ENCODE measurements at places on chromosomes 5 and 9.

GRCh38 chr5:103391659-103392058, 133.1 kb downstream of the MACIR start:
- no peak for DNase-seq

DNA sequence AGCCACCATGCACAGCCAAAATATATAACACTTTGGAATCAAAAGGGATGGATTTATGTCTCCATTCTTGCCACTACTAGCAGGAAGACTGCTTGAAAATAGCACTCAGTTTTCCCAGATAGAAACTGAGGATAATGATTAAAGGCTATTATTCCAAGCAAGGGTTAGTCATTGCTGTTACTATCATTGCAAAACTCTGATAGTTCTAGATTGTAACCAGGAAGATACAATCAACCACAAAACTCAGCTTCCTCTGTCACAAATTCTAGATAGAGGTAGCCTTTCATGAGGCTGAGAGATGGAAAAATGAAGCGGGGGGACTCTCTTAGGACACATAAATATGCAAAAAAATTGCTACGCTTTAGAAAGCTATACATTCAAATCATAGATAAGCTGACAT, 3.1 kb downstream of the ANXA1 start:
- no peak for DNase-seq

DNA sequence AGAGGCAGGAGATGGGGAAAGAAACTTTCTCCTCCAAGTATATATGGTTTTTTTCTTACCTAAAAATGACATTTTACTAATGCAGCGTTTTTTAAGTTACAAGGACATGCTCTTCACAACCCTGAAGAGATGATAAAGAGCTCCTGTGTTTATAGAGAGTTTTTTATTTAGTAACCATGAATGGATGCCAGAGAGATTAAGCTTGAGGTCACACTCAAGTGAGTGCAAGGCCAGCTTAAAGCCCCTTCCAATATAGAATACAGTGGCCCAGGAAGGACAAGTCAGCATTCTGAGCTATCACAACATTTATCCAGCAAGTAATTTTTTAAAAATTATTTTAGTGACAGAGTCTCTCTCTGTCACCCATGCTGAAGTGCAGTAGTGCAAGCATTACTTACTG, 6.7 kb upstream of the HAVCR2 start:
- DNase-seq, result no peak

GRCh38 chr5:141527426-141527825, 38.5 kb downstream of the PCDHGC5 start:
- no peak for DNase-seq

- DNase-seq, result no peak
Observed at GRCh38 chr5:97534166-97534565, 351.1 kb upstream of the RIOK2 start.

- no peak for DNase-seq
Observed at GRCh38 chr9:75067894-75068293, 20.1 kb downstream of the NMRK1 start.

DNA sequence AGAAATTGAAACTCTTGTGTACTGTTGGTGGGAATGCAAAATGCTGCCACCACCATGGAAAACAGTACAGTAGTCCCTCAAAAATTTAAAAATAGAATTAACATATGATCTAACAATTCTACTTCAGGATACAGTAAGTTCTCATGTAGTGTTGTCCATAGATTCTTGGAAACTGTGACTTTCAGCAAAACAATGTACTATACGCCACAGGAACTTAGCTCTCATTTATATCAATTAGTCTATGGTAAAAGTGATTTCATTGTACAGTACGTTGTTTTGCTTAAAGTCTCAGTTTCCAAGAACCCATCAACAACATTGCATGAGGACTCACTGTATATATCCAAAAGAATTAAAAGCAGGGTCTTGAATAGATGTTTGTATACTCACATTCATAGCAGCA, 233.5 kb upstream of the GAS1 start:
- no peak for DNase-seq

DNA sequence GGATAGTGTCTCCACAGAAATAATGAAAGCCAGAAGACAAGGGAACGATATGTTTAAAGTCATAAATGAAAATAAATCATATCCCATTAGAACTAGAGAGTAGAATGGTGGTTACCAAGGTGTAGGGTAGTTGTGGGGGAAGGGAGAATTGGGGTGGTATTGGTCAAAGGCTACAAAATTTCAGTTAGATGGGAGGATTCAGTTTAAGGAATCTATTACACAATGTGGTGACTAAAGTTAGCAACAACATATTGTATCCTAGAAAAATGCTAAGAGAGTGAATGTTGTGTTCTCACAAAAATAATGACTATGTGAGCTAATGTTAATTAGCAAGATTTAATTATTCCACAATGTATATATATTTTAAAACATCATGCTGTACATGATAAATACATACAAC, 27.8 kb upstream of the LARP1 start:
- DNase-seq, result no peak

- no peak for DNase-seq
Observed at GRCh38 chr5:72223371-72223770, 96.7 kb downstream of the MRPS27 start.
